ENCODE measurements at places on chromosomes 6 and 20.
A peak's percentile ranks its signal among the peaks of the same experiment; 100 is the strongest.

DNA sequence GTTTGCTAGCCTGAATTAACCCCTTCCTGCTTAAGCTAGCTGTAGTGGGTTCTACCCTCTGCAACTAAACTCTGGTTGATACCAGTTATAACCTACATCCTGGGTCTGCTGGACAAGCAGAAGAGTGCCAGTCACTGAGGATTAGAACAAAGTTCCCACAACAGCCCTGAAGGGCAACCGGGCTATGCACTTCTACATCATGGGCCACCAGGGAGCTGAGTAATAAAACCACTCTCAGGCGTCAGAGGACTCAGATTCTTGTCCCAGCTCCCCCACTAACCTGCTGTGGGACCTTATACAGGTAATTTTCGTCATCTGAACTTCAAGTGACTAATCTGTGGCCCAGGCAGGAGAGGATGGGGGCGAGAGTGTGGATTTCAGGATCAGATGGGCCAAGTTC lies 56.8 kb downstream of the EYA2 start:
- no peak for DNase-seq

DNA sequence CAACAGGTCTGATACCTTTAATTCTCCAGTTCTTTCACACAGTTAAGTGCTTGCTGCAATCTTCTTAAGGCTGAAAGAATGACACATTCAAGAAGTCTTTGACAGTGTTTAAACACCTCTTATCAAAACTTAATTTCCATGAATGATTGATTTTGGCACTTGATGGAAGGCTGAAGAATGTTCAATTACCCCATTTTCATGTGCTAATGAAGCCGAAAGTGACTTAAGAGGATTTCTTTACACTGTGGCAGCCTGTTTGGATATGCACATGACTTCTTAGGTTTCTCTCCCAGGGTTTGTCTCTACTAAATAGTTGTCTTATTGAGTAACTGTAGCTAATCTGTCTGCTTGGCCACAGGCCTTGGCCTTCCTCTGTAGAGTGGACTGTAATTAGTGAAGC lies 81.1 kb upstream of the PRDM1 start:
- DNase-seq, result no peak

- DNase-seq, result no peak
These were observed 1.4 kb downstream of the LRFN2 start for GRCh38 chr6:40585651-40586269.

- DNase-seq, result no peak
These were observed 96.1 kb downstream of the NUS1 start for GRCh38 chr6:117771403-117771802.

- peak; percentile 17 for DNase-seq
These were observed 30.6 kb downstream of the RBM24 start for GRCh38 chr6:17311595-17312311.

- no peak for DNase-seq
These were observed 6.4 kb downstream of the SERAC1 start for GRCh38 chr6:158161566-158162254.

DNA sequence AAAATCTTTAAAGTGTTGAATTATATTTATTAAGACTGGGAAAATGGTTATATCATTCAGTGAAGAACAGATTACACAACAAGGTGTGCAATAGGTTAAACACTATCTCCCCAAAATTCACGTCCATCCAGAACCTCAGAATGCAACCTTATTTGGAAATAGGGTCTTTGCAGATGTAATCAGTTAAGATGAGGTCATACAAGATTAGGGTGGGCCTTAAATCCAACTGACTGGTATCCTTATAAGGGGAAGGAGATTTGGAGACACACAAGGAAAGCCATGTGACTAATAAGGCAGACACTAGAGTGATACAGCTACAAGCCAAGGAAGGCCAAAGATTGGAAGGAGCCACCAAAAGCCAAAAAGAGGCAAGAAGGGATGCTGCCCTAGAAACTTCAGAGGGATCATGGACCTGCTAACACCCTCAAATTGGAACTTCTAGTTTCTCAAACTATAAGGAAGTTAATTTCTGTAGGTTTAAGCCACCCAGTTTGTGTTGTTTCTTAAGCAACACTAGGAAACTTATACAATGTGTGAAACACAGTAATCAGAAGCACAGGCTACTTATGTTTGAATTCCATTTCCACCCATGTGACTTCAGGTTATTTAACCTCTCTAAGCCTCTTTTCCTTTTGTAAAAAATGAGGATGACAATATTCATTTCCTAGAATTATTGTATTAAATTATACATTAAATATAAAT lies 16.9 kb downstream of the ILRUN start:
- DNase-seq, result no peak

DNA sequence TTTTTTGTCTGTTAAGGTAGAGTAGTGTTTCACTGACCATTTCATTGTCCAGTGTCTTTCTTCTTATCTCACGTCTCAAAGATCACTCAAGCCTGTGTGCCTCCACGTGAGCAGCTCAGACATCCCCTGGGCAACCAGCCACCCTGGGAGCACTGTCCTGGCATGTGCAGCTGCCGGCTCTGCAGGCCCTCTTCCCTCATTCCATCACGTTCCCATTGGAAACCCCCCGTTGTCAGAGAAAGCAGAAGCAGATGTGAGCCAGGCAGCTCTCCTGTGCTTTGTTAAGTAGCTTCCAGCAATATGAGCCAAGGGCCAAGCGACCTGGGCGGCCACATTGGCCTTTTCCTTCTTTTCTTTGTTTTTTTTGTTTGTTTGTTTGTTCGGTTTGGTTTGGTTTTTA lies 233.2 kb upstream of the SYNDIG1 start:
- DNase-seq, result no peak

DNA sequence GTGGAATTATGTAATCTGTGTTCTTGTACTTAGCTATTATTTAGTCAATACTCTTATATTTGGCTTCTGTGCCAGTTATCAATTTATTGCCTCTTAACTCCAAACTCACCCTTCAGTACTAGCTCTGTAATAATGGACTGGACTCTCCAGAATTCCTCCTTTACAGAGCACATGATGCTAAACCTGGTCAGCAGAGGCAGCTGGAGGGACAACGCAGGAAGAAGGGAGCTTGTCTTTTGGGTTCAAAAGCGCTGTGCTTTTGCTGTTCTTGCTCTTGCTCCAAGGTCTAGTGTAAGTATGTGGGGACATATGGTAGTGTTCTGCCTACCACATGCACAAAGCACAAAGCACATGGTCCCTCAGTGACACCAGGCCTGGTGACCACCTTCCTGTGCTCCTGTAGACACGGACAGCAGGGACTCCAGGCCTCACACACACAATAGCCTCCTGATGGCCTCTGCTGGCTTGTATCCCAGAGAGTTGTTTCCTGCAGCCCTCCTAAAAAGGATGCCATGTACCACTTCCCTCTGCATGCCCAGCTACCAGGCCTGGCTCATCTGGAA lies 46.1 kb downstream of the CHD6 start:
- DNase-seq, result no peak

DNA sequence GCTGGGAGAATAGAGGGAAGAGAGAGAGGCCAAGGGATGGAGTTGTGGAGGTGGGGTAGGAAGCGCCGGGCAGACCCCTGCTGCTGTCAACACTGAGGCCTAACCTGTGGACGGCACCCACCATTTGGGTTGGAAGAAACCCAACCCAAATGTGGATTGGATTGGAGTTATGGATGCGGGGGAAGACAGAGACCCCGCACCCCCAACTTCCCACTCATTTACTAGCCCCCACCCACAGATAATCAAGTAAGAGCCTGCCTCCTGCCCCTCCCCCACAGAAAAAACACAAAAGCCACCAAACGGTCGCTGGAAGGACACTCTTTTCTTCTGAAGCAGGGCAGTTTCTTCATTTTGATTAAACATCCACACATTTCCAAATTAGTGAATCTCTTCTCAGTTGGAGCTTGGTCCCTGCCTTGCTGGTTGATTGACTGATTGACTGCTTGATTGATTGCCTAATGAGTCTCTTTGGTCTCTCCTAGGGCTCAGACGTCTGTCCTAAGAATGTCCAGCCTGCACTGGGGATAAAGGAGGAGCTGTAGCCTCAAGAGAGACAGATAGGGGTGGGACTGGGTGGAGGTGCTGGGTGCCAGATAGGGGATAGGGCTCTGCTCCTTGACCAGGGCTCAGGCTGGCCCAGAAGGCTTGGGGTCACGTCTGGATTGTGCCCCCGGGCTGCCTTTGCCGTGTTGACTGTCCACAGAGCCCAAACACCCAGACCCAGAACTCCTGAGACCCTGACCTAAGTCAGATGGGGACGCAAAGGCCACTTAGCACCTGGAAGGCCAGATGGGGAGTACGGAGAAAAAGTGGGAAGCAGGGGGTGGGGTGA lies 74.9 kb upstream of the FOXP4 start:
- DNase-seq, result no peak

DNA sequence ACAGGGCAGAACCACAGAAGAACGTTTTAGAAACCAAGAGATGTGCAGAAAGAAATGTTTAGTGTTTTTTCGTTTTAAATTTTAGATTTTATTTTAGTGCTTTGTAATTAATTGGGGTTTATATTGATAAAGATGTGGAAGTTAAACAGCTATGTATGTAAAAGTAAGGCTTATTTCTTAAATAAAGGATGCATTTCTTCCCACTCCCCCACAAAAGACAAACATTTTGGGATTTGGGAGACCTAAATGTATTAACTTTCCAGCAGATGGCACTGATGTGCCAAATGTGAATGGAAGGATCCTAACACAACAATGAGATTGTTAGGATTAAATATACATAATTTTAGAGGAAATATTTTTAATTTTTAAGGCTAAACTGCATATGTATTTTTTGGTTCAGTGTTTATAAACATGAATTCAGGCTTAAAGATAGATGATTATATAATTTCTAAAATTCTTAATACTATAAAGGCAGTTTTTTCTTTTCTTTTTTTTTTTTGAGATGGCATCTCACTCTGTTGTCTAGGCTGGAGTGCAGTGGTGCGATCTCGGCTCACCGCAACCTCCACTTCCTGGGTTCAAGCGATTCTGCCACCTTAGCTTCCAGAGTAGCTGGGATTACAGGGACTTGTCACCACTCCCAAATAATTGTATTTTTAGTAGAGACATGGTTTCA lies 12.0 kb downstream of the PFDN4 start:
- no peak for DNase-seq

DNA sequence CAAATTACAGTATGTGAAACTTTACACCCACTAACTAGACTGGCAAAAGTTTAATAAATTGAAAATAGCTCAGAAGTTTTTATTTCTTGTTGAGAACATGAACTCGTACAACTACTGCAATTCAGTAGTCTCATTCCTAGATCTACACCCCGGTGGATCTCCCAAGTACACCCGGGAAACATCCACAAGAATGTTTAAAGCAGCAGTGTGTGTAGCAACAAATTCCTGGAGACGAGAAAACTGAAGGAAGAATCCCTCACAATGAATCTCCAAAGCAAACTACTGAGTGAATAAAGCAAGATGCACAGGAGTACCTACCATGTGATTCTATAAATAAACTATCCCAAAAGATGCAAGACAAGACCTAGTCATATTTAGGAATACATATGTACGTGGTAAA lies 954.0 kb upstream of the MAP3K7 start:
- DNase-seq, result no peak

- DNase-seq, result no peak
These were observed 4.7 kb downstream of the GMPR start for GRCh38 chr6:16243055-16243454.

DNA sequence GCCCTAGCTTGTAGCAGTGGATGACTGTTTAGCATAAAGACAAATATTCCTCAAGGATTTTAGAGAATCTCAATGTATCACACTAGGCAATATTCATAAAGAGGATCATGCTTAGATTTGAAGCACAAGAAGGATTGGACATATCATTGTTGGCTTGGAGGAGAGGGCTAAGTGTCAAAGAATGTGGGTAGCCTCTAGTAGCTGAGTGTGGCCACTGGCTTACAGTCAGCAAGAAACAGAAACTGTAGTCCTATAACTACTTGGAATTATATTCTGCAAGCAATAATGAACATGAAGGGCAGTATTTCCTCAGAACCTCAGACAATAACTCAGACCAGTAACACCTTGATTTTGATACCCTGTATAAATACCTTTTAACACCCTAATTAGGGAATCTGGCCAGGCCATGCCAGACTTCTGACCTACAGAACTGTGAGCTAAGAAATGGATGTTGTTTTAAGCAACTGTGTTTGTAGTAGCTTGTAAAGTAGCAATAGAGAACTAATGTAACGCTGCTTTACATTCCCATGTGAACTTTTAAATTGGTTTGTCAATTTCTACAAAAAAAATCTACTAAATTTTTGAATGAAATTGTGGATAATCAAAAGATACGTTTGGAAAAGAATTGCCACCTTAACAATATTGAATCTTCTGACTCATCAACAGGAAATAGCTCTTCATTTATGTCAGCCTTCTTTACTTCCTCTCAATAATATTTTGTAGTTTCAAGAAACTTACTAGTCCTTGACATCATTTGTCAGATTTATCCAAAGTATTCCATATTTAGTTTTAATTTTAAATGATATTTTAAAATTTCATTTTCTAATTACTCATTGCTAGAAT lies 65.2 kb upstream of the RSPO3 start:
- no peak for DNase-seq

GRCh38 chr20:9156529-9157280 lies 87.8 kb downstream of the PLCB4 start:
- DNase-seq, result no peak

GRCh38 chr6:164502833-164503232 lies 806.6 kb downstream of the C6orf118 start:
- DNase-seq, result no peak

GRCh38 chr20:15487682-15488081 lies 1085.6 kb downstream of the KIF16B start:
- DNase-seq, result no peak

GRCh38 chr6:39424831-39425230 lies 102.3 kb upstream of the KCNK16 start:
- DNase-seq, result no peak

GRCh38 chr6:50654155-50654554 lies 59.2 kb upstream of the TFAP2D start:
- DNase-seq, result peak; percentile 43

DNA sequence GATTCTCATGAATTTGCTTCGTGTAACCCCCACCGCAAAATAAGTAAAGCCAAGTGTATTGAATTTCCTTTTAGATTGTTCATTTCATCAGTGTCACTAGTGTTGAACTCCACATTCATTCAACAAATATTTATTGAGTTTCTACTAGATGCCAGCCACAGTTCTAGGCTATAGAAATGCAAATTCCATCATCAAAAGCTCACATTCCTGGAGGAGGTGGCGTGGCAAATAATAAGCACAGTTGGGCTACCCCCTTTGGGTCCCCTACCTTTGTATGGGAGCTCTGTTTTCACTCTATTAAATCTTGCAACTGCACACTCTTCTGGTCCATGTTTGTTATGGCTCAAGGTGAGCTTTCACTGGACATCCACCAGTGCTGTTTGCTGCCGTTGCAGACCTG lies 12.7 kb upstream of the ME1 start:
- no peak for DNase-seq

- no peak for DNase-seq
These were observed 15.7 kb downstream of the STAU1 start for GRCh38 chr20:49172413-49172812.
